ENCODE measurements at places on chromosomes 13 and 19.

DNA sequence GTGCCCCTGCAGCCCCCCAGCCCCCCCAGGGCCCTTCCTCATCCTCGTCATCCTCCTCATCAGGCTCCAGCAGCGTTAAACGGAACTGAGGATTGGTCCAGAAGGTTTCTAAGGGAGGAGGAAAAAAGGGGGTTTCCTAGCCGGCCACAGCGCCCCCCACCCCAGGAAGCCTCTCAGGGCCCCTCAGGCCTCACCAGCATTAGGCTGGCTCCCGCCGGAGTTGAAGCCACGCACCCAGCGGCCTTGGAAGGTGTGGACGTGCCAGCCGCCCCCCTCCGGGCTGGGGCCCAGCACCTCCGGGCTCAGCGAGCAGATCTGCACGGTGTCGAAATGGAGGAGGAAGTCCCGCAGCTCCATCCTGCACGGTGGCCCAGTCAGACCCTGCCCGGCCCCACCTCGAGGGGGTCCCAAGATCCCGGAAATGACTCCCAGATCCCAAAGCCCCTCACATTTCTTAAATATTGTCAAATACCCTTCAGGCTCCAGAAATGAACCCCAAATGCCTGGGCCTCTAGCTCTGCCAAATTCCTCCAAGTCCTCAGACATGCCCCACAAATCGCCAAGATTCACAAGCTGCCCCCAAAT, 6.9 kb downstream of the CAPN12 start:
- ATAC-seq: no peak

DNA sequence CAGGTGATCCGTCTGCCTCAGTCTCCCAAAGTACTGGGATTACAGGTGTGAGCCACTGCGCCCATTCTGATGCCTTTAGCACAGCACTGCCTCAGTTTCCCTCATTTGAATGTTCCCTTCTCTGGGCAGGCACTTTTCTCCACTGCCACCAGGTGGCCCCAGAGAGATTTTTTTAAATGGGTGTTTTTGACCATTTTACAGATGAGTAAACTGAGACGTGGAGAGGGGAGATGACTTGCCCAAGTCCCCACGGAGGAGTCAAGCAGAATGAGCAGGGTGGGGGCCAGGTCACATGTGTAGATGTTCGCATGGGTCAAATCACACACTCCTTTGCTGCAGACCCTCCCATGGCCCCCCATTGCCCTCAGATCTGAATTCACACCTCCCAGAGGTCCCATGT, 3.2 kb upstream of the PDE4C start:
- no peak for ATAC-seq

GRCh38 chr19:16226184-16226591, 28.5 kb downstream of the AP1M1 start:
- ATAC-seq: no peak

- no peak for ATAC-seq
These were observed 99.8 kb downstream of the GPR12 start for GRCh38 chr13:26660766-26661165.

DNA sequence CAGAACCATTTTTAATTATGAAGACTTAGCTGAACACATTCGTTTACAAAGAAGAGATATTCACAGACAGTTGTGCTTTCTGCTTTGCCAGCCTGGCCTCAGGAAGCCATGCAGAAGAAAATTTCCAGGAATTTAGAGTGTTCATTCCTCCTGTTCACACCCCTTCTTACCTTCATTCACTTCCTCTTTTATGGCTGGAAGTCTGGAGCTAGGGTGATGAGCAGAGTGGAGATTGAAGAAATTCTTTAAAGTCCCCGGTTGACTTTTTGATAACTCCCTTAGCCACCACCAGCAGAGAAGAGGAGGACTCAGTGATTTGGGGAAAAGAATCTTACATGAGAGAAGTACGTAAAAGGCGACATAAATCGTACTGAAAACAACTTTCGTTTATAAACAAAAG, 263.6 kb upstream of the TSHZ3 start:
- no peak for ATAC-seq

GRCh38 chr13:51801631-51802099, 2.3 kb downstream of the DHRS12 start:
- no peak for ATAC-seq

DNA sequence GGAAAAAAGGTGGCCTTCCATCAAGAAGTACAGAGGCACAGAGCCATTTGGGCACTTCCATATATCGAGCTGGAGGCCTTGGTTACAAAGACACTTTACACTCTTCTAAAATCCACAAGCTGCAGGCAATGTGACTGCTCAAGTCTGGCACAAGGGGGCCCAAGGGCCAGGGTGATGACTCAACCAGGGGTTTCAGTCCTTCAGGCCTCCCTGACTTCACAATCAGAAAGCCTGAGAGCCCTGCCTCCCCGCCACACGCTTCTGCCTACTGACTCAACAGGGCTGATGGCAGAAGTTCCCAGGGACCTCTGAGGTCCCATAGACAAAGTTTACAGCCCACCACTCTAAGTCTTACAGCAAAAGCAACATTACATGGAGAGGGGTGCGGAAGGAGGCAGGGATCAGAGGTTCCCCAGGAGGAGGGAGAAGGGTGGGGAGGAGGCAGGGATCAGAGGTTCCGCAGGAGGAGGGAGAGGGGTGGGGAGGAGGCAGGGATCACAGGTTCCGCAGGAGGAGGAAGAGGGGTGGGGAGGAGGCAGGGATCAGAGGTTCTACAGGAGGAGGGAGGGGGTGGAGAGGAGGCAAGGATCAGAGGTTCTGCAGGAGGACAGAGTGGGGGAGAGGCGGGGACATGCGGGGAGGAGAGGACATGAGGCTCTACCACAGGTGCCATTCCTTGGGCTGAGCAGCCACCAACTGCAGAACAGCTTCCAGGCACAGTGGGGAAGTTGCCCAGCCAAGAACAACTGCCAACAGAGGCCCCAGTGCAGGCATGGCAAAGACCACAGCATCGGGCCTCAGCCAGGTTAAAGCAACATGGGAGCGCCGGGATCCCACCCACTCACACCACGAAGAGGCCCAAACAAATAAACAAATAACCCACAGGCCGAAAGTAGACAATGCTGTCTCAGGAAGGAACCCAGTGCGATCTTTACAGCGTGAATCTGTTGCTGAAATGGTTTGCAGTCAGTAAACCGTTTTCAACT, 52.0 kb downstream of the SLC7A1 start:
- peak; percentile 94 for ATAC-seq

DNA sequence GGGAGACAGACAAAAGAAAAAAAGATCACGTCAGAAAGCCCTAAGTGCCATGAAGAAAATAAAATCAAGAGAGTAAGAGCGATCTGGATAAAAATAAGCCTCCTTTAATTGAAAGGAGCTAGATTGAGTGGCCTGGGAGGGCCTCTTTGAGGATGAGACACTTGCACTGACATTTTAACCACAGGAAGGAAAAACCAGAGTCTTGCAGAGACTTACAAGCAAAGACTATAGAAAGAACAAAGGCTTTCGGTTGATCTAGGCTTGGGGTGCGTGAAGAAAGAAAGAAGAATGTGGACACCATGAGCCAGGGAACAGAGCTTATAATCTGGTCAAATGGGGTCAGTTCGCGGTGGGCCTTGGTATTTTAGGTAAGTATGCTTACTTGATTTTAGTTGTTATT, 342.7 kb downstream of the COG6 start:
- no peak for ATAC-seq

DNA sequence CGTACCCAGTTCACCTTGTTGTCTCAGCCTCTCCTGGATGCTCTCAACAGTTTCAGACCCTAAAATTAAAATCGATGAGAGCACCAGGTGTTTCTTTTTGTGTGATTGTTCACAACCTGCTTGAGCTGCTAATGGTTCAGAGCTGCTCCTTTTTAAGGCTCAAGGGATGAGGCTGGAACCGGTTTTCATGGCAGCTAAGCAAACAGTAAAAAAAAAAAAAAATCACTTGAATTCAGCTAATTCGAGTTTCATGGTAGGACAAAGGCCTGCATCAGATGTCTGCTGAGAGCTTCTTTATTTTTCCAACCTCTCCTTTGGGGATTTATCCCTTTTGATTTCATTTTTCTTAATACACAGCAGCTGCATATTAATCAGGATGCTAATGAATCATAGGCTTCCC, 6.5 kb downstream of the SYCE2 start:
- no peak for ATAC-seq

- ATAC-seq: no peak
These were observed 59.6 kb downstream of the COL4A2 start for GRCh38 chr13:110366733-110367132.

GRCh38 chr13:72180253-72180952, 313.4 kb upstream of the DACH1 start:
- ATAC-seq: no peak

GRCh38 chr13:23754506-23754905, 134.7 kb downstream of the MIPEP start:
- no peak for ATAC-seq

DNA sequence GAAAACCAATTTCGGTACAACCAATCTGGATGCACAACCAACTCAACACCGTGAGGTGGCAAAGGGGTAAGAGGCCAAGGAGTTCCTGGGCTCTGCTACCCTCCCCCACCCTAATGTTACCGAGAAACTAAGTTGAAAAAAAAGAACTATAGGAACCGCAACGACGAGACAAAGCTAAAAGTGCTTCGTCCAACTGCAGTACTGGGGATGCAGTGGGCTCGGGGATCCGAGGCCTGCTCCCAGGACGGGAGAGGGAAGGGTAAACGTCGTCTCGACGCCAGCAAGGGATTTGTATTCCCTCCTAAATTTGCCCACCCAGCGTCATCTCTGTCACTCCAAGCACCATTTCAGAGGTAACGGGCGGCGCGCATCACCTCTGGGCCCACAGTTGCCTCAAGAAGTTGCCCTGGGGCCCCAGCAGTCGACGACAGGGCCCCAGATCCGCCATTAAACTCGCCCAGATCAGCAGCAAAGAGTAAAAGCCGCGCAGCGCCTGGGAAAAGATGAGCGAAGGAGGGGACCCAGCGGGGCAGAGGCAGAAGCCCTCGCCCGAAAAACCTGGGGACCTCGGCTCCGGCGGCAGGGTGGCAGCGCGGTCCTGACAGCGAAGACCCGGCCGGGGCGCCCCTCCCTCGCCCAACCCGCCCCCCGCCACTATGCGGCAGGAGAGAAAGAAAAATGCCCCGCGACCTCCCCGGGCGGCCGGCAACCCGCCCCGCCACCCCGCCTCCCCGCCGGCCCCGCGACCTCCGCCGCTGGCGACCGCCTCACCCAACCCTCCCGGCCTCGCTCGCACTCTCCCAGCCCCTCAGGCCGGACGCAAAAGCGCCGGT, 752 bp downstream of the ZMYM5 start:
- ATAC-seq: peak; percentile 22

- peak; percentile 27 for ATAC-seq
These were observed 140.9 kb downstream of the ABCC4 start for GRCh38 chr13:95160112-95160906.

GRCh38 chr13:110377826-110378201, 70.7 kb downstream of the COL4A2 start:
- no peak for ATAC-seq

- ATAC-seq: peak; percentile 78
These were observed 21.0 kb downstream of the EPSTI1 start for GRCh38 chr13:42970824-42971690.

DNA sequence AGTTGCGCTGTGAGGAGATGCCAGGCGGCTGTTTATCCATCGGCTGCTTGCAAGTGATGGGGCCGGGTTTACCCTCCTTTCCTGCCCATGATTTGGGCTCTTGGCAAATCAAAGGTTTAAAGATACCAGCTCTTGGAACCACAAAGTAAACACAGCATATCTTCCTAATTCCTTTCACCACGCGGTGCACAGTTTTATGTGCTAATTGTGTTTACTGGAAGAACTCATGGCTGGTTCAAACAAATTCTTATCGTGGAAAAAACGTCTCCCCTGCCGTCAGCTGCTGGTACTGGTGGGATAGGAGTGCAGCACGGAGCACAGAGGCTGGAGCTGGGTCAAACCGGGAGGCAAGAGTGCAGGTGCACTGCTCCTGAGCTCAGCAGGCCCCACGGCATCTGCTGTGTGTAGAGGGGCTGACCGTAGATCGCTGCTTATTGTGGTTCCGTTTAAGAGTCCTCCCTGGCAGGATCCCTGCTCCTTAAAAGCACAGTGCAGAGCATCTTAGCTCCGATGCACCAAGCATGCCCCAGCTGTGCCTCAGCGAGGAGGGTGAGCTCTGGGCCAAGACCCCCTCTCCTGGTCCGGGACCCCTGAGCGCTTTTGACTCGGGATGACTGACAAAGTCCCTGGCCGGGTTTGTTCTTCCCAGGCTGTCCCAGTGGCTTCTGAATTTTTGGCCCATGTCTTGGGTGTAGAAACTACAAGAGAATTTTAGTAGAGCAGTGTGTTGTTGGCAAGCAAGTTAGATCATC, 51.3 kb upstream of the GAS6 start:
- ATAC-seq: no peak

DNA sequence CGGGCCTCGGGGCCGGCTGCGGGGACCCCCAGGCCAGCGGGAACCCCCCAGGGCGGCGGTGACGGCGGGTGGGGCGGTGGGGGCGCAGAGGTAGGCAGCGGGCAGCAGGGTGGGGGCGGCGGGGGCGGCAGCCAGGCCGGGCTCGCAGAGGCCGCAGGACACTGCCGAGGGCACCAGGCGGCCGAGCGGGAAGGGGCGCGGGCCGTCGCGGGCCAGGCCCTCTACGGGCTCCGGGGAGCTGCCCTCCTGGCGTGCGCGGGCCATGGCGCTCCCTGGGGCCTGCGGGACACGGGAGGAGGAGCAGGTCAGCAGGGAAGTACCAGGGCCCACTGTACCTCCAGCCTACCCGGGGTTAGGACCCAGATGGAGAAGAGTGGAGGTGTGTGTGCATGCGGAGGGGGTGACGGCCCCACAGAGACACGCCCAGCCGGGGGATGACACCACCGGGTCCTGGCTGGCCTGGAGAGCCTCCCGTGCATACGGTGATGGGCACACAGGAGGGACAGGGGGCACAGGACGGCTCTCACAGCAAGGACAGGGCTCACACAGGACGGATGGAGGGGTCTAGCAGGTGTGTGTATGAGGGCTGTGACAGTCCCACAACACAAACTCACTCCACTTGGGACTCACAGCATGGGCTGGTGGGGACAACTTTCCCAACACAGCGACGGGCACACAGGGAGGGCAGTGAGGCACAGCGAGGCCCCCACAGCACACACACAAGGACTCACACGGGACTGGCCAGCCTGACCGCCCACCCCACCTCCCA, 2.6 kb downstream of the BBC3 start:
- peak; percentile 36 for ATAC-seq

DNA sequence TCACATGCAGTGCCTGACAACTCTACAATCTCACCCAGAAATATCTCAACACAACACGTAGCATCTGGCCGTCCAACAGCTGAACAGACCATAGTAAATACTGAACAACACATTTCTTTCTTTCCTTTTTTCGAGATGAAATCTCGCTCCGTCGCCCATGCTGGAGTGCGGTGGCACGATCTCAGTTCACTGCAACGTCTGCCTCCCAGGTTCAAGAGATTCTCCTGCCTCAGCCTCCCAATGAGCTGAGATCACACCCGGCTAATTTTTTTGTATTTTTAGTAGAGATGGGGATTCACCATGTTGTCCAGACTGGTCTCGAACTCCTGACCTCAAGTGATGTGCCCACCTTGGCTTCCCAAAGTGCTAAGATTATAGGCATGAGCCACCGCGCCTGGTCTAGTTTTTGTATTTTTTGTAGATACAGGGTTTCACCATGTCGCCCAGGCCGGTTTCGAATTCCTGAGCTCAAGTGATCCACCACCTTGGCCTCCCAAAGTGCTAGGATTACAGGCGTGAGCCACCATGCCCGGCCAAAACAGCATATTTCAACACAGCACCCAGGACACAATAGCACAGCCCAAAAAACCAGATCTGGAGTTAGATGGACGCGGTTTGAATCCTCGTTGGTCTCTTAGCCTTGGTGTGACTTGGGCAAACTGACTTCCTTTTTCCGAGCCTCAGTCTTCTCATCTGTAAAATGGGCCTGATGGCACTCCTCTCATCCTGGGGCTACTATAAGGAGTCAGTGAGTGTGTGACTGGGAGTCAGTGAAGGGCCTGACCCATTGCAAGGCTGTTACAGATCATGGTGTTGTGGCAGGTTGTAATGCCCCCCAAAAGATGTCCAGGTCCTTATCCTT, 22.6 kb downstream of the CYP2A6 start:
- no peak for ATAC-seq

All from stimulated activated memory B cell treated with anti-CD40 and anti-IgM and Interleukin-4, amounts not matched to agents 10 μg/mL and 1 μg/mL and 100 μg/mL, for 72 hours (primary cell).